AG09309 (cell line): ENCODE measurements at places on chromosomes 2 and 18.
A peak's percentile ranks its signal among the peaks of the same experiment; 100 is the strongest.

- no peak for DNase-seq
Measured at GRCh38 chr2:203612246-203612645, 77.1 kb upstream of the RAPH1 start.

DNA sequence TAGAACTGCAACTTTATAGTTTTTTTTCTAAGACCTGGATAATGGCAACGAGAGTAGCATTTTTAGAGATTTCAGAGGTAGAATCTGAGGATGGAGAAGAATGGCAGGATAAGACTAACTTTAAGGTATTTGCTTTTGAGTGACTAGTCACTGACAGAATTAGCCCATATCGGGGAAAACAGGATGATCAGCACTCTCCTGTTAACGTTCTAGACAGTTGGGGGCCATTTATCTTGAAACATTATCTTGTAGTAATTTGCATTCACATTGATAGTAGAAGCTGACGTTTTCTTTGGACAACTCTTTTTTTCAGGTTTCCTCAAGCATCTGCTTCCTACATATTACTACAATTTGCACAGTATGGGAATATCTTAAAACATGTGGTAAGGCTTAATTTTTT lies 32.9 kb downstream of the NUP35 start:
- no peak for DNase-seq

GRCh38 chr2:112074506-112074905 lies 19.4 kb downstream of the TMEM87B start:
- no peak for DNase-seq

GRCh38 chr18:78405763-78406162 lies 573.9 kb upstream of the SALL3 start:
- DNase-seq: no peak

DNA sequence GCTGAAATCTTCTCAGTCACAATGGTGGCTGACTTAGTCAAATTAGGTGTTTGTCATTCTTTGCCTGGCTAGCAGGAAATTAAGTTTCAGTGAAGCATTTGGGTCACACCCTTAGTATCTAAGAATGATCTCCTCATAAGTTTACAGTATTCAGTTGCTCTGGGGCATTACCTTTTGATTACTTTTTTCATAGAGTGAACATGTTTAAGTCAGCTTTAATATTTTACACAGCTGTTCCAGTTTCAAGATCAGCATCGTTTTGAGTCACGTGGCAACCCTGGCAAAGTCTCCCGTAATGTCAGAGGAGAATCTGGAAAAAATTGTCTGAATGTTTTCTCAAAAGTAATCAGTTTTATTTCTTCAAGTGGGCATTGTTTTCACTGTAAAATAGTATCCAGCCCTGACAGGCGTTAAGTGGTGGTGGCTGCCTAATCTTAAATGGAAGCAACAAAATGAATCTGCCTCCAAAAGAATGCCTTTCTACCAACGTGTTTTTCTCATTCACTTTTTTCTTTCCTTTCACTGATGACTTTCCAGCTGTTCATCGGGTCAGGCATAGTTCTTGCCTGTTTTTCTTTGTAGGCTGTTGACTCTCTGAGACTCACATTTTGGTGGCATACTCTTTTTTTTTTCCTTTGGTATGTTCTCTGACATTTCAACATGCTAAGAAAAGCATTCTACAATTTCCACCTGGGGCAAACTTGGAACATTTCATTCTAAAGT lies 319.6 kb upstream of the TCF4 start:
- DNase-seq: no peak

- DNase-seq: peak; percentile 16
Measured at GRCh38 chr2:112784199-112785189, at the start of gene IL1A. IL1A (minus strand) TSS chr2:112784493; CDS start chr2:112783770, 723 bp downstream.

GRCh38 chr2:48738806-48739205 lies 16.7 kb downstream of the LHCGR start:
- DNase-seq: no peak

GRCh38 chr2:232927032-232927792 lies 57.1 kb downstream of the SNORC start:
- no peak for DNase-seq

GRCh38 chr2:177148477-177149154 lies 64.0 kb upstream of the HNRNPA3 start:
- no peak for DNase-seq
